Amniotic epithelial cell (primary cell): ENCODE measurements at places on chromosomes 5 and 9.

DNA sequence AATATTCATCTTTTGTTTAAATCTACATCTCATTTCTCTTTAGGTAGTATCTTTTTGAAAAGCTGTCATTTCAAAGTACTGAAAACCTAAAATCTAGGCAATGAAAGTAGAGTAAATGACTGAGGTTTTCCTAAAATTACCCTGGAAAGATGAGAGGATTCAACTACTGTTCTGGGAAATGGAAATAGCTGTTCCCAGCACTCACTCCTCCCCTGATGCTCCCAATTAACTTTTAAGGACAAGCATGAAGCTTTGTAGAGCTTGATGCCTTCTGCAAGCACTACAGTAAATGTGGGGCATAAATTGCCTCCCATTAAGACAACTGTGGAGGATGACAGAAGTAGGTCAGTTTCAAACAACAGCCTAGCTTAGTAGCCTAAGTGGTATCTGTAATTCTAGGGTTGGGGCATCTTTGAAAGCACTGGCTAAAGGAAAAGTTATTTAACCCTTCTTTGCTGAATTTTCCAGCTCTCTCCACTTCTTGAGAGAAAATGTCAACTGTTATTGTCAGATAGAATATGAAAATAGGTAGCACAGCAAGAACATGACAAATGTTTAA is 100.2 kb upstream of the GNA14 start:
- DNase-seq, result no peak

DNA sequence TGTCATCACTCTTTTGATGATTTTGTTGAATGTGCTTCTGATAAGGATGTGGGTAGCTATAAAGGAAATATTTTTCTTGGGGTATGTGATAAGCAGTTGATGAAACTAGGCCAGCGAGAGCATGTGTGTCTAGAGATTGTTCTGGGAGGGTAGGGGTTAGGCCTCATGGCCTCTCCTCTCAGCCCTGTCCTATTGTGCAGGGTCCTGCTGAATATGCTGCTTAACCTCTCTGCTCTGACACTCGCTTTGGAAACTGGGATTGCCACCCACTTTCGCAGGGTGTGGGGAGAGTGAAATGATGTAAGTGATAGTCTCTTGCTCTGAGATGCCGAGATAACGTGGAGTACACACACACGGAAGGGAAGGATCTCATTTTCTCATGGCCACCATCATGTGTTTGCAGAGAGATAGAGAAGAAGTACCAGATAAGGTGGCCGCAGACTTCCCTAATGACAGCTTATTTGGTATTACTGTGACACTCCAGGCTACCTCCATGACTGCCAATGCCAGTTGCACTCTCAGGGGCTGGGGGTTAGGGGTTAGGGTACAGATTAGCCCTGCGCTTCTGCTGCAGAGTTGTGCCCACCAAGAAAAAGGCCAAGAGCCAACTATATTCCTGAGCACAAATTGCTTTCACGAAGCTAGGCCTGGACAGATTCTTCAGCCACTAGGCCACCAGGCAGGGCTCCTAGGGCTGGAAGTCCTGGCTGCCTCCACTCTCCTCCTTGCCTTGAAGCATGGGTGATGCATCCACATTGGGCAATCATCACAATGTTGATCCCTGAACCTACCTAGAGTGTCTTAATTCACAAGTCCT is 25.2 kb upstream of the TNFAIP8 start:
- peak; percentile 59 for DNase-seq

GRCh38 chr5:54013556-54014194 is 296.7 kb downstream of the ARL15 start:
- peak; percentile 83 for DNase-seq

DNA sequence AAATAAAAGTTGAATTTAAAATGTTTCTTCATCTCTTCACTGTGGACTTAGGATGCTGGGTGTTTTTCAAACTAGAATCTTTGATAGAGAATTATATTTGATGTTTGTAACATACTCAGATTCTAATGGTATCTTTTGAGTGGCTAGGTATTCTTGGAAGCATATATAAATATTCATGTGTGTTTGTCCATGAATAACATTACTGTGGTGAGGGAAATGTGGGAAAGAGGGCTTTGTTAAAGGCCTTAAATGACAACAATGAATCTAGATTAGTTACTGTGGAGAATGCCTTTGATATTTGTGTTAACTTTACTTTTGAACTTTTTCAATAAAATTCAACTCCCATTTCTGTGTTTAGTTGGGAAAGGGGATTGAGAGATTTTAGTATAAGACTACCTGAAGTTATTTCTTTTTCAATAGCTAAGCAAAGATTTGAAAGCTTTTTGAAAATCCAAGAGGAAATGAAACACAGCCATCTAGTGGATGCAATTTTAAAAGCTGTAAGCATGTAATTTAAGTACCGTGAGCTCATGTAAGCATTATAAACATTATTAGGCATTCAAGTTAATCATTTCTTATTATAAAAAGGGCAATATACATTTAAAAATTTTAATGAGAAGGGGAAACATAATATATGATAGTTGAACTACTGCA is 69.6 kb downstream of the CCDC171 start:
- DNase-seq, result peak; percentile 23

DNA sequence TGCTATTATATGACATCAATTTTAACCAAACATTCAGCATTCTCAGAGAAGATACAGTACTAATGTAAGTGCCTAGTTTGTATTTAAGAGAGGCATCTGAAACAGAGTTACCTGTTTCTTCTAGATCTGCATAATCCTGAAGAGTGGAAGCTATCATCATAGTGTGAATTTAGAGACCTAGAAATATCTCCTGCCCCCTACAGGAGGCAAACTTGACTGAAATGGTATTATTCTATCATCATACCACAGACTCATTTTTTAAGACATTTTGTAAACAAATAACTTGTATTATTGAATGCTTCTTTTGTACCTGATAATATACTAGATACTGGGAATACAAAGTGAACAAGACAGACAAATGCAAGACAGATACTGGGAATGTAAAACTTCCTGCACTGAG is 216.8 kb upstream of the RPS23 start:
- peak; percentile 40 for DNase-seq

DNA sequence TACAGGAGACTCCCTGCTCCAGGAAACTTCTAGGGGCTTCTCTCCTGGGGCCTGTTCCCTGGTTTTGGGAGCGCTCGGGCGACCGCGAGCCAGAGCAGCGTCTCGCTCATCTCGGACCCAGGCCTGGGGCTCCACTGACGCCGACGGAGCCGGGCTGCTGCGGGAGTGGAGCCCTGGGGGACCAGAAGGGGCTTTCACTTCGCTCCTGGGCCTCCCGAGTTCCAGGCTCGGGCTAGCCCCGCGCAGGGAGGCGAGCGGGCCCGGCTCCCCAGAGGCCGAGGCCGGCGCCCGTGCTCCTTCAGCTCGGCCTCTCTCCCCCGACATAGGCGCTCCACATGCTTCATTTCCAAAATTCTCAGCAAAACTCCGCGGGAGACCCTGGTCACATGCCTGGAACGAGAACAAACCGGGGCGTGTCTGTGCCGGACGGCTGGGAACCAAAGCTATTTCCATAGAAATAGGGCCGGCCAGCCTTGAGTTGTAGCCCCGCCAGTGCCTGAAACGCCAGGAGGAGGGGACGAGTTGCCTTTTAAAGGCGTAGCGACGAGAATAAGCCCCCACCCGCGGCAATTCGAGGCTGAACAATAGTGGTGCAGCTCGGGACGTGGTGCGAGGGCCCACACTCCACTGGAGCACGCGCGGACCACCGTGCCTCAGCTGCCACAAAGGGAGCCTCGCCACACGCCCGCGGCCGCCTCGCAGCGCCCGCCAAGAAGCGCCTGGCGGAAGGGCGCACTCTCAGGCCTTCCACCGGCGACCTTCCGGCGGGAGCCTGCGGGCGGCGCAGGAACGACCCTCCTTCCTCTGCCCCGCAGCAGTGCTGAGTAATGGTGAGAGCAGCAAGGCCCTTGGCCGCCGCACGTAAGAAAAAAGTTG is 1.1 kb upstream of the G3BP1 start:
- peak; percentile 62 for DNase-seq

DNA sequence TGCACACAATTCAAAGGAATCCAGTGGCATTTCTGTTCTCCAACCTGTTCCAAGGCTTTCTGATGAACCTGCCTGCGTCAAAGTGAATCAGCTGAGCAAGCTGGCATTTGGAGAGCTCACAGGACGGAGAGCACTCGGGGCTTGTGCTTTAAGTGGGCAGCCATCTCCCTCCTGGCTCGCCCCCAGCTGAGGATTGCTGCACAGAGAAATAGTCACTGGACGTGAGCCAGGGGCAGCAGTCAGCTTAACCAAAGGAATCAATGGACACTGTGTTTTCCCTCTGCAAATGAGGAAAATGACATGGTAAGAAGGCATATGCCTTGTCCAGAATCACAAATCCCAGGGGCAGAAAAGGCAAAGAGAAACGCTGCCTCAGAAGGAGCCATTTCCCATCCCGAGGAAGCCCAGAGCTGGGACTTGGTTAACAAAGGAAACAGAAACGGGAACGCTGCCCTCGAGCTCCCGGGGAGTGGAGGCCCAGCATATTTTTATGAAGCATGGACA is 299.4 kb downstream of the ZSWIM6 start:
- no peak for DNase-seq

GRCh38 chr5:80141147-80141671 is 106.1 kb downstream of the THBS4 start:
- peak; percentile 39 for DNase-seq

GRCh38 chr5:81068063-81068462 is 107.9 kb downstream of the RASGRF2 start:
- no peak for DNase-seq

- DNase-seq, result no peak
These were observed 133.0 kb downstream of the ATG10 start for GRCh38 chr5:82104872-82105271.

DNA sequence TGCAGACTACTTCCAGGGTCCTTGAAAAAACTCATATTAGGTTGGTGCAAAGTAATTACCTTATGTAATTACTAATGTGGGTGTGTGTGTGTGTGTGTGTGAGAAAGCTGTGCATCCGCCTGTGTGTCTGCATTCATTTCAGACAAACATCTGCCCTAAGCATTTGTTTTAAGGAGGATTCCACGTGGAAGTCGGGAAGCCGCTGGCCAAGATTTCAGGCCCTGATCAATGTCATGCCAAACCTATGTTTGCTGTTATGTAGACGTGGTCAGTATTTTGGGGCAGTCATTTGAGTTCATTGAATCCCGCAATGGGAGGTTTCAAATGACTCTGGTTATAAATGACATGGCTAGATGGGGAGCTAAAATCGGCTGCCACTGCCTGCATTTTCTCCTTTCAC is 33.6 kb upstream of the BASP1 start:
- DNase-seq, result no peak

GRCh38 chr9:6703898-6704639 is 53.7 kb upstream of the KDM4C start:
- DNase-seq, result peak; percentile 83

GRCh38 chr5:149834246-149834855 is 104.2 kb downstream of the PPARGC1B start:
- DNase-seq, result peak; percentile 87

GRCh38 chr9:136328011-136328621 is 777 bp downstream of the GPSM1 start:
- DNase-seq, result no peak

- no peak for DNase-seq
These were observed 23.2 kb downstream of the GAPVD1 start for GRCh38 chr9:125284855-125285254.

DNA sequence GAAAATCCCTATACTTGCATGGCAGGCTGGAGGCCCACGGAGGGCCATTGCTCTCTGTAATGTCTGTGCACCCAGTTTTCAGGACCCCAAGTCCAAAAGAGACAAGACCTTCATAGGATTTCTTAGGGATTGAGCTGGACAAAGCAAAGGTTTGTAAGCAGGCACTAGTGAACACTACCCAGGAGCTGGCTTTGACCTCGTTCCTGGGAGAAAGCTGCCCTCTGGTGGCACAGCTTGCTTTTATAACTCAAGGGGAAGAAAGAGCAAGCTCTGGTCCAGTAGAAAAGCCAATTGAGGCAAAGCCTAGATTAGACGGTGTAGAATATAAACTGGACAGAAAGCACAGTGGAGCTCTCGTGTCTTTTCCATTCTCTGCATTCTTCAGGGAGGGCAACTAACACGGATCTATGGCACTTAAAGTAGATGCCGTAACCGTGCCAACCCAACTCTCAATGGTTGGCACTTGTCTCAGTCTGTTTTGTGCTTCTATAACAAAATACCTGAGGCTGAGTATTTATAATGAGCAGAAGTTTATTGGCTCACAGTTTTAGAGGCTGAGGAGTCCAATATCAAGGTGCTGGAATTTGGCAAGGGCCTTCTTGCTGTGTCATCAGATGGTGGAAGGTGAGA is 7.9 kb downstream of the GABRP start:
- peak; percentile 66 for DNase-seq

GRCh38 chr5:109455598-109456096 is 45.9 kb upstream of the PJA2 start:
- peak; percentile 100 for DNase-seq

GRCh38 chr9:133115604-133116345 is 5.3 kb downstream of the RALGDS start:
- peak; percentile 32 for DNase-seq

- DNase-seq, result peak; percentile 58
These were observed 813.3 kb upstream of the WWC1 start for GRCh38 chr5:167478188-167478587.

DNA sequence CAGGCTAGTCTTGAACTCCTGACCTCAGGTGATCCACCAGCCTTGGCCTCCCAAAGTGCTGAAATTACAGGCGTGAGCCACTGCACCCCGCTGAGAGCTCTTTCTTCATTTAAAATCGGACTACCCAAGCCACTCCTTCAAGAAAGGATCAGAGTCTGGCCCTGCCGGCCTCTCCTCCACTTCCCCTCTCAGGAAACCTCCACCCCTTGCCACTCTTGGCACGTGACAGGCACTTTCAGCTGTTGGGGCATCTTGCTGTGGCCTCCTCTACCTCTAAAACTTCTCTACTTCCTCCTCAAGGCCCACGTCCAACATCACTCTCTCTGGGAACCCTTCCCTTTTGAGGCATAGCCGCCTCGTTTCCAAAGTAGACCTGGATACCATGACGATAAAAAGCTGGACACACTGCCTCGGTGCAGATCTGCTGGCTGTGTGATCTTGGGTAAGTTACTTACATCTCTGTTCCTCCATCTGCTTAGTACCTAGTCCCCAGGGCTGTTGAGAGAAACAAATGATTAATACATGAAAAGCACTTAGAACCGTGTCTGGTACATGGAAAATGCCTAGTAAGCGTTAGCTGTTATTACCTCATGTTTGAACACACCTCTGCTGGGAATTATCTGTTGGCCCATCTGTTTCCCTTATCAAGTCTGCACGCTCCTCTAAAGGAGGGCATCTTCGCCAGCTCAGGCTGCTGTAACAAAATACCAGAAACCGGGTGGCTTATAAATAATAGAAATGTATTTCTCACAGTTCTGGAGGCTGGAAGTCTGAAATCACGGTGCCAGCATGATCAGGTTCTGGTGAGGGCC is 55.3 kb downstream of the SMIM23 start:
- DNase-seq, result no peak

DNA sequence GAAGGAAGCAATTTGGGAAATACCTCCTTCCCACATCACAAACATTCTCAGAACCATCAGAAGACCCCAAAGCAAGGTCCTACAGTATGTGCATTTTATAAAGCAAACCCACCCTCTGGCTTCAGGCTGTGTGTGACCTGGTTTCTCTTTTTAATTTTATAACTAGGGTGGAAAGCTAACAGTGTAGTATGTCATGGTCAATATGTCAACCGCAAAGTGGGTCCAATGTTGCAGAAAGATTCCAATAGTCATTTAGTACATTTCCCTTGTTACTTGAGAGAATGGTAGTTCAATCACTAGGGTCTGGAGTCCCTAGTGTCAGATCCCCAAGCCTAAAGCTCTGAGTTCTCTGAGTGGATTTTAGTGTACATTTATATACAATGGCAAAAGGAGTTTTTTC is 96.2 kb downstream of the FGF1 start:
- no peak for DNase-seq

- peak; percentile 17 for DNase-seq
These were observed 218.8 kb upstream of the IL12B start for GRCh38 chr5:159549046-159549445.
